NCI-H2081 treated with DMSO at 0.1 percent for 48 hours (cell line): ENCODE measurements at places on chromosomes 13 and 19.

- no peak for DNase-seq
Observed at GRCh38 chr13:30408319-30409101, 13.8 kb upstream of the UBE2L5 start.

- no peak for DNase-seq
Observed at GRCh38 chr19:14555918-14556661, 15.8 kb downstream of the NDUFB7 start.

GRCh38 chr19:51595190-51596175 is 24.4 kb downstream of the ZNF175 start:
- no peak for DNase-seq

DNA sequence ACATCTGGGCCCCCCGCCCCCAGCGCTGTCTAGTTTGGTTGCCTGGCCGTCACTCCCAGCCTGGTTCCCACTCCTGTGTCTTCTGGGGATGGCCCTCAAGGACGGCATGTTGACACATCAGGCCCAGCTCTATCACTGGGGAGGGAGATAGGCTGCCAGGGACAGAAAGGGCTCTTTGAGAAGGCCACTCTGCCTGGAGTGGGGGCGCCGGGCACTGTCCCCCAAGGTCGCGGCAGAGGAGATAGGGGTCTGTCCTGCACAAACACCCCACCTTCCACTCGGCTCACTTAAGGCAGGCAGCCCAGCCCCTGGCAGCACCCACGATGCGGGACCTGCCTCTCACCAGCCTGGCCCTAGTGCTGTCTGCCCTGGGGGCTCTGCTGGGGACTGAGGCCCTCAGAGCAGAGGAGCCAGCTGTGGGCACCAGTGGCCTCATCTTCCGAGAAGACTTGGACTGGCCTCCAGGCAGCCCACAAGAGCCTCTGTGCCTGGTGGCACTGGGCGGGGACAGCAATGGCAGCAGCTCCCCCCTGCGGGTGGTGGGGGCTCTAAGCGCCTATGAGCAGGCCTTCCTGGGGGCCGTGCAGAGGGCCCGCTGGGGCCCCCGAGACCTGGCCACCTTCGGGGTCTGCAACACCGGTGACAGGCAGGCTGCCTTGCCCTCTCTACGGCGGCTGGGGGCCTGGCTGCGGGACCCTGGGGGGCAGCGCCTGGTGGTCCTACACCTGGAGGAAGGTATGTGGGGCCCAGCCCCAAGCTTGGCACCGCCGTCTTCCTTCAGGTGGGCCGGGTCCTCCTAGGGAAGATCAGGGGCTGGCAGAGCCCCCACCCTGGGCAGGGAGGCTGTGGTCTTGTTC is at the start of gene AMH:
Gene AMH (plus strand): TSS at position 314 of the 857 bp plus-strand sequence. CDS start 10 bp downstream, at position 324.
- DNase-seq = no peak

DNA sequence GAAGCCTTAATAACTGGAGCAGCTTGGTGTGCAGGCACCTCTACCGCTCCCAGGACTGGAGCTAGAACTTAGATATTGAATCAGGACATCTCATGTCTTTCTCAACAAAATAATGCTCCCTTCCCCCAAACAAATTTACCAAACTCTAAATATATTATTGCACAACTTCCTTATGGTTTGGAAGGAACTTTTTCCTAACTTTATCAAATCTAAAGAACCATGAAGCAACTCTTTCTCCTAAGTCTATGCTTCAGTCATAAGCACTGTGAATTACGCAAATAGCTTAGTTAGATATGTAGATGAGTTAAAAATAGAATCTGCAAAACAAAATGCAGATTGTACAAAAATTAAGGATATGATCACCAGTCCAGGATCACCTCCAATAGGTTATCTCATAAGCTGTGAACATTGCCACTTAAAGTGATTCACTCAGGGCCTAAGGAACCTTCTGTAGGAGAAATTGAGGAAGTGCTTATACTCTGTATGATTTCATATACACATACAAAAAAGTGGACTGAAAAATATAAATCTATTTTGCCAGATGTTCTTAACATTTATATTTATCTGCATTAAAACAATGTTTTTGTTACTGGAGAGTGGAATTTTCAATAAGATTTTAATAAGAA is 20.4 kb upstream of the MAB21L1 start:
- no peak for DNase-seq

- DNase-seq = no peak
Observed at GRCh38 chr13:29849071-29849631, 1.3 kb downstream of the UBL3 start.

- no peak for DNase-seq
Observed at GRCh38 chr19:56988299-56988698, 131.5 kb upstream of the USP29 start.

DNA sequence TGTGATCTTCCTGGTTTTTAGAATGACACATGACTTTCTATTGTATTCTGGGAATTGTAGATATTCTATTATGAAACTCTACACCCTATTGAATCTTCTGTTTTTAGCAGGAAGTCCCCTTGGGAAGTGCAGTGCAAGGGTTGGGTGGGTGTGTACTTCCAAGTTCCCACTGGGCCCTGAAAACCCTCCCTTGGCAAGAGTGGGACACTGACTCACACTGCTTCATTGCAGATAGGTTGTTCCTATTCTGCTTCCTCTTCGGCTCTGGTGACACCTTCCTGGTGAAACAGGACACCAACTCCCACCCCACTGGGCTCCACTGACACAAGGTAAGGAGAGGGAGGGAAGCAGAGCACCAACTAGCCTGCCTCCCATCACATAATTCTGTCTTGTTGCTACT is 121.8 kb downstream of the KCTD12 start:
- no peak for DNase-seq

- no peak for DNase-seq
Observed at GRCh38 chr19:58482372-58482771, 6.2 kb downstream of the ZNF446 start.

DNA sequence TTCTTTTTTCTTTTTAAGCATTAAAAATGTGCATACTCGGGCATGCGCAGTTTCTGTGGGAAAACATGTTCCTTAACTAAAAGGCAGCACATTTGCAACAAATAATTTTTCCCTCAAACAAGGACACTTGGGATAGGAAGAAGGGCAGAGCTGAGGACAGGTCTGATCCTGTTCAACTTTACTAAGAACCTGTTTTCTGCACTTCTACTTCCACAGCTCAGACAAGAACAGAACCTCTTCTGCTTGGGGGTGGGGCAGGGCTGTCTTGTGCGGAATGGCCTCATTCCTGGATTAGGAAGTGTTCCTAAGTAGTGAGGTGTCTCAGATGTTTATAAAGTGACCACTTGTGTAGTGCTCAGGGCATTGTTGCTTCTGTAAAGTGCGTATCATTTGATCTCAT is 18.3 kb downstream of the SAFB start:
- no peak for DNase-seq

GRCh38 chr19:10045371-10045770 is 32.1 kb downstream of the RDH8 start:
- DNase-seq = no peak

GRCh38 chr19:58154287-58154678 is 3.7 kb upstream of the ZNF329 start:
- no peak for DNase-seq

DNA sequence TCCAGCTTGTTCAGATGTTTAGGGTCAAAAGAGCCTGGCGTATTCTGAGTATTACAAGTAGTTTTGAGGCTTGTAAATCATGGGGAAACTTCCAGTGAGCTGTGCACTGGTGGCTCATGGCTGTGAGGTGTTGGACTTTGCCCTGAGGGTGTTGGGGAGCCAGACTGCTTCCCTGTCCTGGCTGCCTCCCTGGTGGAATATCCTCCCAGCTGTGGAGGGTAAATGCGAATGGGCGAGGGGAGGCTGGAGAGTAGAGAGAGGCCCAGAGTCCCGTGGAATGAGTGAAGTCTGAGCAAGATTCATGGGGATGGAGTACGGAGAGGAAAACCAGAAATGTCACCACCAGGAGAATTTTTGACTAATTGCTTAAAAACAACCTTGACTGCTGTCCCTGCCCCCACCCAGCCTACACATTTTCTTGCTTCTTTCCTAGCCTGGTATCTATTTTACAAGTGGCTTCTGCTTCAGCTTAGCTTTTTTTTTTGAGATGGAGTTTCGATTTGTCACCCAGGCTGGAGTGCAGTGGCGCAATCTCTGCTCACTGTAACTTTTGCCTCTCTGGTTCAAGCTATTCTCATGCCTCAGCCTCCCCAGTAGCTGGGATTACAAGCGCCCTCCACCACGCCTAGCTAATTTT is 3.7 kb downstream of the SNRPA start:
- no peak for DNase-seq

DNA sequence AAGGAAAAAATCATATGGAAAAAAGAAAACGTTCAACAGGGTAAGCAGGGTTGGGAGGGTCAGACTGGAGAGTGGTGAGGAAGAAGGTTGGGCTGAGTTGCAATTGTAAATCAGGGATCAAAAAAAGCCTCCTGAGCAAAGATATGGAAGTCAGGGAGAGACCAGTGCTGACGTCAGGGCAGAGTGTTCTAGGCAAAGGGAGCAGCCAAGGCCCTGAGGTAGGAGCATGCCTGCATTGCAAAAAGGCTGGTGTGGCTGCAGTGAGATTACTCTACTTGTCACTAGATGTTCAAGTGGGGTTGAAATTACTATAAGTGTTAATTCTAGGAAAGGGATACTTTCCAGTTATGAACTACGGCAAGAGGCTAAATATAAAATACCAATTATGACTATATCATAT is 562.0 kb downstream of the MYO16 start:
- DNase-seq = no peak

GRCh38 chr13:74860789-74861188 is 621.2 kb downstream of the TBC1D4 start:
- no peak for DNase-seq

DNA sequence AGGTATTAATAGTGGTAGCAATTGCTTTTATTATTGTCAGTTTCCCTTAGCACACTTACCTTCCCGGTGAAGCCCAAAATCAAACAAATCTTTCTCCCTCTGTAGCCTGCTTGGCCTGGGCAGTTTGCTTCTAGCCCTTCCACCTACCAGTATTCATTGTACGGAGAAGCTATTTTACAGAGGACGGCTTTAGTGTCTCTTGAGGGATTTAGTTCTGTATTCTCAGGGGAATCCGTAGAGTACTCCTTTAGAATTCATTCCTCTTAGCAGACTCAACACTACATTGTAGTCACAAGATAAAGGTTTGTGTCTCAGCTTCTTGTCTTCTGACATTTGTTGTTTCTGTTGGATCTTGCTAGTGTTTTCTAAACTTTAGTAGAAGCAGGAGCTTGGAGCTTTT is 24.1 kb upstream of the WTIP start:
- no peak for DNase-seq

DNA sequence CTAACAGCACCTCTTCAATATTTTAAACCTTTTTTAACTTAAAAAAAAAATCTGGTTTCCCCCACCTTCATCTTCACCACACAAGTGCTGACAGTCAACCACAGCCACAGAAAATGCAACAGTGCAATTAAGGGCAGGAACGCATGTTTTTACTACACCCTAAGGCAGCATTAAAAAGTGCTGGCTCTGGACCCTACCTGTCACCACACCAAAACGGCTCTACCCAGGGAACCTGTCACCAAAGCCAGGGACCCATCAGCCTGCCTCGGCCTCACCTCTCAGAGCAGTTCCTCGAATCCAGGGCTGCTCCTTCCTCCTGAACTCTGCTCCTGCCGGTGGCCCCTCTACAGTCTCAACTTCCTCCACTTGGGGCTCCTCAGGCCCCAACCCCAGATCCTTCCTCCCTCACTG is 22.5 kb upstream of the SLC35E1 start:
- no peak for DNase-seq

DNA sequence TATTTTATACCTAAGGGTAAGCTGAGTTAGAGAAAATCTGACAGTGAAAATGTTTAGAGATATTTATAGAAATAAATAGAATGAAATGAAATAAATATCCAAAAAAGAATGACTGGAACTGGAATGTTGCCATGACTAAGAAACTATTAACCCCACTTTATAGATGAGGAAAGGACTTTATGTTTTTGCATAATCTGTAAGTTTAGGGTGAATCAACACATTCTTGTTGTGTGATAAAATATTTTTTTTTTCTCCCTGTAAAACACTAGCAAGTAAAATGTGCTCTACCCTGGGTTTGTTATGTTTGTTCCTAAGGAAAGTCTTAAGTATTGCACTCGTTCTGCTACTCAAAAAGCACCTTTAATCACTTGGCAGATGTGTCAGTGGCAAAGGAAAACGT is 83.8 kb upstream of the KL start:
- DNase-seq = no peak

DNA sequence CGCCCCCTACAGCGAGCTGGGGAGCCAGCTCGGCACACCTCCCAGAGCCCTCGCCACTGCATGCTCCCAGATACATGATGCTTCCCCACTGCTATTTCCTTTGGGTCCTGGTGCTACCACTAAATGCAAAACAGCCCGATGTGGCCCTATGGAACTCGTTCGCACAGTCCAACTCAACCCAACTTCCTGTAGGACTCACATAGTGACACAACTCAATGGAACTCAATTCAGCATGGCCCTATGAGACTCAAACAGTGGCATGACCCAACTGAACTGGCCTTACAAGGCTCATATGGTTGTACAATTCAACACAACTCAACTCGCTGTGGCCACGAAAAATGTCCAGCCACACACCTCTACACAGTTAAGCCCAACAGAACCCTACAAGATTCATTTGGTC is 3.5 kb downstream of the KCNA7 start:
- no peak for DNase-seq

- DNase-seq = no peak
Observed at GRCh38 chr13:25489238-25489637, 117.5 kb downstream of the ATP8A2 start.

DNA sequence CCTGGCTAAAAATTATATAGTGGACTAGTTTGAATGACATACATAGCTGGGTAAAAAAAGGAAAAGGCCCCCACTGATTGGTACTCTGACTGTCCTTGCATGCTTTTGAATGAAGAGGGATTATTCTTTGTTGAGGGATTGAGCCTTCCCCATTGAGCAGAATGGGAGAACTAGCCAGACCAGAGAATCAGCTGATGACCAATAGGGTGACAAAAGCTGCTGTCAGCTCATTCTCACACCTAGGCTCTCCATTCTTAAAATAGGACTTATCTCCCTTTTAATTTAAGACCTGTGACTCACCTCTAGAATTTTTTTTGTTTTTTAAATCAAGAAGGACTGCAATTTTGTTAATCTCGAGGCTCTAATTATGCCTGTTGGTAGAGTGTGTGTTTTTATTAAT is 79.3 kb downstream of the CRYL1 start:
- DNase-seq = no peak

DNA sequence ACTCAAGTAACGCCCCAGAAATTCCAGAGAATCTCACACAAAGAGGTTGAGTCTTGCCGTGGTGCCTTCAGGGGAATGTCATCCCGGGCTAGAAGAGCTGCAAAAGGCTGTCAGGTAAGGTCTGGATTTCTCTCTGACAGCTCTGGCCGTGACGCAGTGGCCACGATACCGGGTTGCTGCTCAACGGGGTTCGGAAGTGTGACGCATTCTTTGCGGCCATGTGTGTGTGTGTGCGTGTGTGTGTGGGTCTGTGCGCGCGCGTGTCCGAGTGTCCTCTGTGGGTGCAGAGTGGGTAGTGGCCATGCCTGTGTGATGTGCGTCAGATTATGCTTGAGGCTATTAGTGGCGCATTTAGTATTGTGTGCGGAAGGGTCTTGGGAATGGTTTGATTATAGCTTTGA is 306 bp downstream of the ZNF540 start:
- no peak for DNase-seq

DNA sequence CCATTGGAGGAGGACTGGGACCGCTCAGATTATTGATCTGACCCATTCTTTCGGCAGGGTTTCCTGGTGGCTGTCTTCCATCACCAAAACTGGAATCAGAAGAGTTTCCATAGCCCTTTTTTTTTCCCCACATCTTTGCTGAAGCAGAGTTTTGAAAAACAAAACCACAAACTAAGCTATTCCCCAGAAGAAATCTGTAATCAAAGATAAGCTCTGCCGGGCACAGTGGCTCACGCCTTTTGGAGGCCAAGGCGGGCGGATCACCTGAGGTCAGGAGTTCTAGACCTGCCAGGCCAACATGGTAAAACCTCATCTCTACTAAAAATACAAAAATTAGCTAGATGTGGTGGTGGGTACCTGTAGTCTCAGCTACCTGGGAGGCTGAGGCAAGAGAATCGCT is 4.2 kb upstream of the ICAM1 start:
- no peak for DNase-seq
